ENCODE measurements at places on chromosomes 3 and 15.

- DNase-seq, result no peak
Observed at GRCh38 chr15:52642386-52643361, 36.5 kb downstream of the ATOSA start.

DNA sequence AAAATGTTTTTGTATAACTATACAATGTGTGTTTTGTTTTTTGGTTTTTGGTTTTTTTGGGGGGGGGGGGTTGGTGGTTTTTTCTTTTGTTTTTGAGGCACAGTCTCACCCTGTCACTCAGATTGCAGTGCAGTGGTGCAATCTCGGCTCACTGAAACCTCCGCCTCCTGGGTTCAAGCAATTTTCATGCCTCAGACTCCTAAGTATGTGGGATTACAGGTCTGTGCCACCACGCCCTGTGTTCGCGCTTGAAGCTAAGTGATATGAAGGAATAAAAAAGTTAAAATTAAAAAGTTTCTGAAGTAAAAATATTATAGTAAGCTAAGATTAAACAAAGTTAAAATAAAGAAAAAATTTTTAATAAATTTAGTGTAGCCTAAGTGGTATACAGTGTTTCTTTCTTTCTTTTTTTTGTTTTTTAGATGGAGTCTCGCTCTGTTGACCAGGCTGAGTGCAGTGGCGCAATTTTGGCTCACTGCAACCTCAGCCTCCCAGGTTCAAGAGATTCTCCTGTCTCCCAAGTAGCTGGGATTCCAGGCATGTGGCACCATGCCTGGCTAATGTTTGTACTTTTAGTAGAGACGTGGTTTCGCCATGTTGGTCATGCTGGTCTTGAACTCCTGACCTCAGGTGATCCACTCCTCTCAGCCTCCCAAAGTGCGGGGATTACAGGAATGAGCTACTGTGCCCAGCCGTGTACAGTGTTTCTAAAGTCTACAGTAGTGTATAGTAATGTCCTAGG lies 53.9 kb upstream of the TEX55 start:
- no peak for DNase-seq

DNA sequence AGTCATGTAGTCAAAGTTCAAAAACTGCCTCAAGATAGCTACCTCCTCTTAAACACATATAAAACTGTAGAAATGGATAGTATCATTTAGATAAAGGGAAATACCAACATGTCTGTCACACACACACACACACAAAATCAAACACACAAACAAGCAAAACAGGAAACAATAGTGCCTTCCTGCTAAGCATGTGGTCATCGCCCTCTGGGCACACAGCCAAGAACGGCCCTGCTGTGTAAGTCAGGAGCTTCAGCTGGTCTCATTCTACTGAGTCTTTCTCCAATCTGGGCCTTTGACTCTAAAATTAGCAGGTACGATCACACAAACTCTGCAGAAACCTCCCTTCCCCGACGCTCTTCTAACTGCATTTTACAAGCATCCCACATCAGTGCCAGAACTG lies 272.2 kb upstream of the CHRNA7 start:
- DNase-seq, result no peak

GRCh38 chr3:169769287-169770181 lies at the start of gene ACTRT3:
ACTRT3 (minus strand) TSS chr3:169769561; CDS start chr3:169769520, 41 bp downstream.
- peak; percentile 43 for DNase-seq

- DNase-seq, result no peak
Observed at GRCh38 chr3:134231131-134231530, 19.5 kb downstream of the RYK start.

DNA sequence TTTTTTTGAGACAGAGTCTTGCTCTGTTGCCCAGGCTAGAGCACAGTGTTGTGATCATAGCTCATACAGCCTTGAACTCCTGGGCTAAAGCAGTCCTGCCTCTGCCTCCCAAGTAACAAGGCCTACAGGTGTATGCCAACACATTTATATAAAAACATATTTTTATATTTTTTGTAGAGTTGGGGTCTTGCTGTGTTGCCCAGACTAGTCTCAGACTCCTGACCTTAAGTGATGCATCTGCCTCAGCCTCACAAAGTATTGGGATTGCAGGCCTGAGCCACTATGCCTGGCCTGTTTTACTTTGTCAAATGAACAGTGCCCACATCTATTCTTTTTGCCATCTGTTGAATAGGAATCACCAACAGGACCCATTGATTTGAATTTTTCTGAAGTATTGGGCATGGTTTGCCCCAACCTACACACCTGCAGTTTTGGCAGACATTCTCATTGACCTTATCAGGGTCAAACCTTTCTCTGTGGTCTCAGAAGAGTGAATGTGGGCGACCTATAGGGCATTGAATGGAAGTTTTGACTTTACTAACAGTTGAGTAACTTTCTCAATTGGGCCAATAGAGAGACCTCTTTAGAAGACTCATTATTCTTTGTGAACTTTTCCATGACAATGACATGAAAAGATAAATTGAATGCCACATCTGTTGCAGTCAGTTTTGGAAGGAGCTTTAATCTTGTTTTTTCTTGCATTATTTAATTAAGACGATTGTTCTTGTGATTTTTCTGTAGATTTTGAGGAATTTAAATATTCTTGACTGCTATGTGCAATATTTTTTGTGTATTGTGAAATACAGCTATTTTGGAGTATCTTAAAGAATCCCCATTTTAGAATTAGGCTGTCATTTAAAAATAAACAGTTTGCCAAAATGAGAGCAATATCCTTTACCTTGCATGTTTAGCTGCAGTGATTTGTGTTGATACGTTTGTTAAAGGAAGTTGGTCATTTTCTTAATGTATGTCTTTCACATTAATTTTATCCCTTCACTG lies 2.7 kb downstream of the IREB2 start:
- no peak for DNase-seq

Data from activated T-helper 1 cell treated with anti-CD3 and anti-CD28 coated beads, Interleukin-2, amount 50 U/mL, for 16 hours (primary cell).